Caki2 (cell line): ENCODE measurements at places on chromosomes 7 and 10.

DNA sequence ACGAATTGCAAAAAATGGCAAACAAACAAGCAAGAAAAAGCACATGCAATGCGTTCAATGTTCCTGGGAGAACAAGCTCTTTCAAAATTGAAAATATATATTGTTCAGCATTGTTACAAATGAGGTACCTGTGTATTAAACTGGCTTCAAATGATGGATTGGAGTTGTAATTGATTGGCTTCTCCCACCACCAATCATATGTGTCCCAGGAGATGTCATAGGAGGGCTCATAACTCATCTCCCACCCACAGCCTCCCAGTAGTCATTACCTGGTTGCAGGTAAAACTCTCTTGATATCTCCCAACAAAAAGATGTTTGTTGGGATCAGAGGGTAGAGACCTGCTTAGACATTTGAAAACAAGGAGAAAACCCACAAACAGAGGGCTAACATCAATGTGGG lies 302.9 kb downstream of the BAMBI start:
- DNase-seq = no peak

DNA sequence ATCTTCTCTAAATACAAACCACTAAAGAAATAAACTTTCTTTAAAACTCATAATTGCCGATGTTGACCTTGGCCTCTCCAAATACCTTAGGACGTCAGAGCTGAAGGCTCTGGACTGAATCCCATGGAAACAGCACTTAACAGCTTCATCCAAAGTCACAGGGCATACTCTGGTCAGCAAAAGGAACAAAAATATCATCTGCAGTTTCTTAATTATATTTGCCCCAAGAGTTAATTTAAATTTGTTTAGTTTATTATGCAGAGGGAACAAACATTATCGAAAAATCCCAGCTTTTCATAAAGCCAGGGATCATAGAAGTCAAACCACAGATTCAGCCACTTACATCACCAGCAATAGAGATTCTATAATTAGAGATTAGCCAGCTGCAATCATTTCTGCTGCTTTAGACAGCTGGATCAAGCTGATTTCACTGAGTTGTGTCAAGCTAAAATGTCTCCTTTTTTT lies 20.5 kb upstream of the FAM13C start:
- no peak for DNase-seq

- DNase-seq = no peak
Measured at GRCh38 chr7:70492625-70493024, 639.3 kb upstream of the GALNT17 start.

- DNase-seq = no peak
Measured at GRCh38 chr7:2953099-2953498, 90.6 kb downstream of the CARD11 start.

GRCh38 chr10:84552478-84552877 lies 224.1 kb downstream of the CCSER2 start:
- no peak for DNase-seq

DNA sequence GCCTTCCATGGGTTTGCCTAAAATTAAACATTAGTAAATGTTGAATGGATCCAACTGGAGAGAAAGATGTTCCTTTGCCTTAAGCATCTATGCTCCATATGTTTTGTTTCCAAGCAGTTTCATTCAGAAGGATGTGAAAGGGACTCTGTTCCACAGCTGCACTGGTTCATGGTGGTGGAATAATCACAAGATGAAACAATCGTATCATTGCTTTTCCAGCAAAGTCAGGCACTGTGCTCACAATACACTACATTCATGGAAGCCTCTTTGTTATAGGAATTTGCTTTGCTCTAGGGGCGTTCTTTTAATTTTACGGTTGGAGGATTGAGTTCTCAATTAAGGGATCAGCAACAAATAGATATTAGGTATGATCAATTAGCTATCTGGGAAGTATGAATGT lies 33.8 kb downstream of the RAMP3 start:
- DNase-seq = no peak

DNA sequence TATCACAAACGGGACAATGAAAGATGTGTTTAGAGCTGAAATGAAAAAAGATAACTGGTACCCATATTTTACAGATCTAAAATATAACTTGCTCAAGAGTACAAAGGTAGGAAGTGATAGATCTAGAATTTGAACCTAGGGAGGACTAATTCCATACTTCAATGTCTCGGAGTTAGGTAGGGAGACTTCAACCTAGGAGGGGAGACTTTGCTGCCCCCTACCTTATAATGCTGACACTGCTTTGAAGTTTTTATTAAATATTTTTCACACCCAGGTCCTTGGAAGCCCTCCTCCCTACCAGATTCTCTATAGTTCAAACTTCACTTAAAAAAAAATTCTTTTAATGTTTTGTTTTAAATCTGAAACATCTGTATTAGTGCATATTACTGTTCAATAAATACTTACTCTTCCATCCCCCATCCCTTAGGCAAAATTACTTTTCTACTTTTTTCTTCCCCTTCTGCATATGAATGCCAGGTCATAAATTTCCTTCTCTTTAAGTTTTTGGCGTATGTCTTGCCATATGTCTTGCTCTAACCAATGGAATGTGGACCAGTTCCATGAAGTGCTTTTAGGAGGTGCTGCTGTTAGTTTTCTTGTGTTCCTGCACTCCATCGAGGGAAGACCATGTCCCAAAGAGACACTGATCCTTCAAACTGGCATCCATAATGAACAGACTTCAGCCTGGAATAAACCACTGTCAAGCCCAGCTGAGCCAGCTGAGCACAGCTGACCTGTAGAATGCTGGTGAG lies 57.8 kb downstream of the MICU1 start:
- DNase-seq = no peak

DNA sequence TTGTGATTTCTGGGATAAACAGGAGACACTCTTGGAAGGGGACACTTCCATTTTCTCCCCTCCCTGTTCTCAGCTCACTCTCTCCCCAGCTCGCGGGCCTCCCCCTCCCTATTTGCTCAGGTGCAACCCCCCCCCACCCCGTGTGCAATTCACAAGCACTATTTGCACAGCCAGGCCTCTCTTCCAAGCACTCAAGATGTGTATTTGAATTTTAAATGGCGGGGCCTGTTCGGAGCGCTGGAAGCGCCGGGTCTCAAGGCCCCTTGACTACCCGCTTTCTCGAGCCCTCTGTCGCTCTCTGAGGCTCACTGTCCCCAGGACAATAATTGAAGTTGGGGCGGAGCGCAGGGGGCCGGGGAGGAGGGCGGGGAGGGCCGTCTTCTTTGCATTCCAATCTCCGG lies 7.8 kb downstream of the SHH start:
- no peak for DNase-seq
